ENCODE measurements at places on chromosomes 12 and 14.

DNA sequence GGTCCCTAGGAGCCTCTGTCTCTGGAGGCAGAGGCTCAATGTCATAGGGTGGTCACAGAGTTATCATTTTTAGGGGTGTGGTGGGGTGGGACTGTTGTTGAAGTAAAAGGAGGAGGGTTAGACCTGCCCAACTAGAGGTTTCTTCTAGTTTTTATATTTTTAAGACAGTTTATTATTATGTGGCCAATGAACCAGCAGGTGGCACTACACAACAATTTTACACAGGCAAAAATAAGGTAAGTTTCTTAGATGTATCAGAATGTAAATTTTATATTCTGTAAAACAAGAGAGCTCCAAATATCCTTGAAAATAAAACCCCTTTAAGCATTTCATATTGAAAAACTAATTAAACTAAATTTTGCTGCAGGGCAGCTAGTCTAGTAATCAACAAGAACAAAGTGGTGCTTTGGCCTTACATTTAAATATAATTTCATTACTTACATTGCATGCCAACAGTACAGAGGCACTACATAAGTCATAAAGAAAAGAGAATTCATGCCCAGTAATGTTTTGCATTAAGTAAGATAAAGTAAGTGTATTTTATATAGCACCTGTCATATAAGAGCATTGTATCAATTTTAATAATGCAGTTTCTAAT is 22.2 kb upstream of the OVCH1 start:
- DNase-seq: peak; percentile 2

DNA sequence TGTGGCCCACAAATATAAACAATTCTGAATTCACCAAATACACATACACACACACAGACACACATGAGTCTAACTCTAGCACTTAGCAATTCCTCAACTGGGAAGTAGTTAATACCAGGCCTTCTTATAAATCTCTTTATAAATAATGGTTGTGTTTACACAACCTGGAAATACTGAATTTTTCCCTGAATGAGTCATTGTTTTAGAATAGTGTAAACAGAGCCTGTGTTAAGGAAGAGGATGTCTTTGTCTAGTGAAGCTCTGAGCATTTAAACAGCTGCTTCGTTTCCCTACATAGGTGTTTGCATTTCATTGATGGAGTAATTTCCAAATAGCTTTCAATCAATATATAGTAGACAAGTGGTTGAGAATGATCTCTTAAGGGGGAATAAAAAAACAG is 218.8 kb downstream of the BTG1 start:
- DNase-seq: no peak

GRCh38 chr14:100092832-100093231 is 27.6 kb downstream of the EVL start:
- no peak for DNase-seq

- no peak for DNase-seq
Observed at GRCh38 chr12:16573398-16574077, 32.4 kb downstream of the LMO3 start.

DNA sequence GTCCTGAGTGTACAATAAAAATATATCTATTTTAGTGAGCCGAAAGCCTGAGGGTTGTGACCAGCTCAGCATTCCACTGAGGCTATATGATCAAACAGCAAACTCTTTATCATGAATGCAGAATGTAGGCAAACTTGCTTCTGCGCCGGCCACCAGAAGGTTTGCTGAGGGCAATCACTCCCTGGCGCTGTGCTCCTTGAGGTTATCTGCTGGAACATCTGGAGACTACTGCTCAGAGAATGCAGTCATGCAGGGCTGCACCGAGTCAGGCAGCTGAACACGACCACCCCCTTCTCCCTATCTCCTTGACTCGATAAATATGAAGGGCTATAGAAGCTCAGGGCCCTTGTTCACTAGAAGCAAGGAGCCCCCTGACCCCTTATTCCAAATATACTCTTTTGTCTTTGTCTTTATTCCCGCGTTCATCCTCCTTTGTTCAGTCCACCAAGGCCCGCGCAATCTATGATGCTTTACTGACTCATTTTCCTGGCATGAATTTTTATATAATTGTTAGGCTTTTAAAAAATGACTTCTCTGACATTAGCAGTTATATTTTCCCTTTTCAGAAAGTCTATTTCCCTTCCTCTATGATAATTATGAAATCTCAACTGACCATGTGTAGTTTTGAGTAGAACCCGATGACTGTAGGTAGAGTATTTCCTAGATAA is 1089.3 kb downstream of the SLC16A7 start:
- no peak for DNase-seq

DNA sequence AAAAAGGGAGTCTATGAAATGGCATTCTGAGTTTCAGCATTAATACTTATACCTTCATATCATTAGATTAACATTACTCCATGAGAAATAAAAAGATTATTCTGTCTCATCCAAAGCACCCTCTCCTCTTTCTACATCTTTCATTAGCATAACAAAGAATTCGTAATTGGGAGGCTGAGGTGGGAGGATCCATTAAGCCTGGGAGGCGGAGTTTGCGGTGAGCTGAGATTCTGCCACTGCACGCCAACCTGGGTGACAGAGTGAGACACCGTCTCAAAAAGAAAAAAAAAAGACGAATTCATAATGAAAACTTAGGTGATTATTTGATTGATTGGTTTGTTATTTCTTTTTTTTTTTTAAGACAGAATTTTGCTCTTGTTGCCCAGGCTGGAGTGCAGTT is 1.8 kb upstream of the CDK17 start:
- DNase-seq: no peak

GRCh38 chr14:87405563-87405962 is 587.4 kb downstream of the GALC start:
- no peak for DNase-seq

DNA sequence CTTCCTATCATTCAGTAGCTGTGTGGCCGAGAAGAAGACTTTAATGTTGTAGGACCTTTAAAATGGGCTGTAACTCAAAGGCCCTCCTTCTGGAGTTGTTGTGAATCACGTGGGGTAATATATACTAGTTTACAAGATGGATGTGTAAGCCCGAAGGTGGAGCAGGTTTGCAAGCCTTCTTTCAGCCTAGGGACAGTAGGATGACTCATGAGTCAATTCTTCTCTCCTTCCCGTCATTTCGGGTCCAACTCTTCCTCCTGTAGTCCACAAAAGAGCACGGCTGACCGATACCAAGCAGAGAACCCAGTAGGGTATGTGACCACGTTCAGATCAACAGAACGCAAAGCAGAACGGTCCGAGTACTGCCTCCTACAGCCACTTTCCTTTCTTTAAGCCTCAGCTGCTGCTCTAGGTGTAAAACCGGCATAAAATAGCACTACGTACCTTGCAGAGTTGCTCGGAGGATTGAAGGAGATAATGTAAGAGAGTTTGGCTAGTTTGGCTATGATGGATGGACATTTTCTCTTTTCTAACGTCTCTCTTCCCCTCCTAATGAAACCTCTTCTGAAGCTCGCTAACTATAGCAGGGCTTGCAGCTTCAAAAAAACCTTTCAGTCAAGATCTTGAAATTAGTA is 1.3 kb upstream of the RASSF3 start:
- peak; percentile 8 for DNase-seq

DNA sequence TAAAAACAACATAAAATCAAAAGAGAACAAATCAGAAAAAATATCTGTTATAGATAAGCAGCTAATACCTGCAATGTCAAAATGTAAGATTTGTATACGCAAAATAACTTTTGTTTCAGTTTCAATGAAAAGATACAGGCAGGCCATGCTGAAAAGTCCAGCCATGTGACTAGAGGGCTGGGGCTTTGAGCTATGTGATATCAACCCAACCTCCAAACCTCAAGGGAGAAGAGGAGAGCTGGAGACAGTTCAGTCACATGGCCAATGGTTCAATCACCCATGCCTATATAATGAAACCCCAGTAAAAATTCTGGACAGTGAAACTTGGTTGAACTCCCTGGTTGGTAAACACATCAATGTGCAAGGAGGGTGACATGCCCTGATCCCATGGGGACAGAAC is 5.3 kb downstream of the COX16 start:
- no peak for DNase-seq

GRCh38 chr12:43208221-43208620 is 343.8 kb downstream of the ADAMTS20 start:
- no peak for DNase-seq

GRCh38 chr12:45557016-45557415 is 172.5 kb upstream of the ARID2 start:
- no peak for DNase-seq
